Stimulated activated CD8-positive, alpha-beta memory T cell treated with anti-CD3 and anti-CD28 coated beads, Interleukin-2, amount 100 ng/mL, for 48 hours (primary cell): ENCODE measurements at places on chromosomes 4 and X.

GRCh38 chr4:99264927-99265326 lies 25.9 kb downstream of the ADH1A start:
- DNase-seq: no peak

DNA sequence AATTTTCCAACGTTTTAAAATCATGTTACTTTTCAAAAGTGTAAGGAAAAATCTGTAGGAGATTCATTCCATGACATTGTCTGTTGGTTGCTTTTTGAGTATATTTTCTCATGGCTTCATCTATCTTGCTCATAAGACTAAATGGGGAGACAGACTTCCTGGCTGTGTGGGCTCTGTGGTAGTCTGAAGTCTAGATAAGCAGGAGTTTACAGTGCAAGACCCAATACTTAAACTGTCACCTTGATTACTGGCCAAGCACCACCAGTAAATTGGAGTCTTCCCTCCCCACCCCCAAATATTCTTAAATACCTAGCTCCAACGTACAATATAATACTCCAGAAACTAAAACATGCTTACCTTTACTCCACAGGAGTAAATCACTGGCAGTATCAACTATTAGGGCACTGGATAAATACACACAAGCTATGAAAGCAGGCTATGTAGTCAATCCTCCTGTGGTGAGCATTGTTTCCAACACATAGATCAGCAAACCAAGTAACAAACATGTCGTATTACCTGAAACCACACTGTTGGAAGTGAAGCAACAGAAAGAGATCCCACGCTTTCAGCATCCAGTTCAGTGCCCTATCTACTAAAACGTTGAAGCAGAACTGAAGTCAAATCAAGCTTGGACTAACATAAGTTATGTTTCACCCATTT lies 6.2 kb downstream of the HNRNPD start:
- no peak for DNase-seq

DNA sequence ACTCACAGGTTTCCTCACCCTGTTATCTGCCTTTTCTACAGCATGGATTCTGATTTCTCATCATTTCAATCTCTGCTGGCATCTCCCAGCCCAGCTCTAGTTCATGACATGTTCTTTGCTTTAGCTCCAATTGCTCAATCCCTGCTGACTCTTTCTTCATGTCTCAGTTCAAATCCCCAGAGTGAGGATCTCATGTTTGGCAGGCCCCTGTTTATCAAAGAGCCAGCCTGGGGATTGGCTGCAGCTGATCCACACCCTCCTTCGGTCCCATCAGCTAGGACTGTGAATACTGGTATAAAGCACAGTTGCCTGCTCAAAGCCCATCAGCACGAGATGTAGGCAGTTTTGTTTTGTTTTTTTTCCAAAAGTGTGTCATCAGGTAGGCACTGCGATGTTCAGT lies 14.4 kb upstream of the CC2D2A start:
- no peak for DNase-seq

DNA sequence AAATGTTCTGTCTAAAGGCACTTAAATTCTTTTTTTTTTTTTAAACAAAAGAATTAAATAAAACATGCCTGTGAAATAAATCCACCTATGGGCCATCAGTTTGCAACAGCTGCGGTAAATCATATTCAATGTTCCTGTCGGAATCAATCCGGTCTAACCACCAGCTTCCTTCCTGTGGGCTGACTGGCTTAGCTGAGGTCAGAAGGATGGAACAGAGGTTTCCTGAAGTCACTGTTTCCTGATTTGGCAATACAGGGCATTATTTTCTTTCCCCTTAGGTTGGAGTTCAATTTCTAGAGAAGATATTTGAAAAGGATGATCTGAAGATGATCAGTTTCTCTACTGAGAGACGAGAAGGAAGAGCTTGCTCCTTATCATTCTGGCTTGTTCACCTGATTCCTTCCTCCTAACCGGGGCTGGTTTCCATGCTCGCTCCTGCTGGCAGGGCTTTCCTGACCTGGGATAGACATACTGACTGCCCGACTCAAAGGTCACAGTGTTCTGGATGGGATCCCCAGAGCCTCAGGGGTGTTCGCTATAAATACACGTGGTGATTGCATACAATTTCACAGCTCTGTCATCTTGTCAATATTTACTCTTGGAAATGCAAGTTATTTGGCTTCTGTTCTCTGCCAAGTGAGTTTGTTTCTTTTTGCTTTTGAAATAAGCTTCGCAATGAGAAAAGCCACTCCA lies 21.7 kb downstream of the PDLIM3 start:
- DNase-seq: no peak

DNA sequence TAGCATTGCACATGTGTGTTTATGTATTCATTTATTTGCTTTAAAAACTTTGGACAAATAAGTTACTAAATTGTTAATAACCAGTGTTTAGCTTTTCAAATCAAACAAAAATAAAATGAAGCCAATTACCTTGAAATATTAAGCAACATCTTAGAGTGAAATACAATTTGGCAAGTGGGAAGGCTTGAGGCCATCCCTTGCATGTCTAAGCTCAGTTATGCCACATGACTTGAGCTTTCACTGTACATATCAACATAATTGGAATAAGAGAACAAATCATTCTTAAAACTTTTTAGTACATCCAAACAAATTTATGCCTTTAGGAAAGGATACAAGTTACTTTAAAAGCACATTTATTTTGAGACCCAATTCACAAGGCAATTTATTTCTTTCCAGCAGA lies 640.6 kb downstream of the SPRY1 start:
- no peak for DNase-seq

DNA sequence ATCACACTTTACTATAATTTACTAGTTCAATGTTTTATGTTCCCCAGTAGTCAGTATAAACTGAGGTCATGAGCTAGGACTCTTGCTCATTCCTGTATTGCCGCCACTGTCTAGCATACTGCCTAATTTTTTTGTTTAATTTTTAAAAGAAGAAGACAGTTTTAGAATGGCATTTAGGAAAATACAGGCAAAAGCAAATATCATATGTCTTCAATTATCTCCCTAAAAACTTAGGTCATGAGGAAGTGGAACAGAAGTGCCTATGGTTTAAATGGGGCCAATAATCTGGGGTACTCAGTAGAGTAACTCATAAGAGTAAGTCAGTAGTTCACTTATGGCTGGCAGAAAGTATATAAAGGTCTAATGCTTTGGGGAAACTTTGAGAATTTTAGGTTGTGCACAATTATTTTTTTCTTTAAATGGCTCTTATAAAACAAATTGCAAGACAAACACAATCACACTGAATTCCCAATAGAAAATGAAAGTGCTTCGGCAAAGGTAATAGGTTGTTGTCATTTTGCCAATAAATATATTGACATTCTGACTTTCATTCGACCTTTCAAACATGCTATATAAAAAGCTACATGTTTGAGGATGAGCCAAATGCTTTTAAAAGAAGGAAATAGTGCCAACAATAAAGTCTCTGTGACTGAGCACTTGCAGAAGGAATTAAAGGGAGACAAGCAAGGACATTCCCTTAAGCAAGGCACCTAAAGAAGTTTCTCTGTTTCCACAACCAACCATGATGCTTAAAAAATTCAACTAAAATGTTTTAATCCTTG lies 390.1 kb downstream of the PDGFC start:
- DNase-seq: no peak

DNA sequence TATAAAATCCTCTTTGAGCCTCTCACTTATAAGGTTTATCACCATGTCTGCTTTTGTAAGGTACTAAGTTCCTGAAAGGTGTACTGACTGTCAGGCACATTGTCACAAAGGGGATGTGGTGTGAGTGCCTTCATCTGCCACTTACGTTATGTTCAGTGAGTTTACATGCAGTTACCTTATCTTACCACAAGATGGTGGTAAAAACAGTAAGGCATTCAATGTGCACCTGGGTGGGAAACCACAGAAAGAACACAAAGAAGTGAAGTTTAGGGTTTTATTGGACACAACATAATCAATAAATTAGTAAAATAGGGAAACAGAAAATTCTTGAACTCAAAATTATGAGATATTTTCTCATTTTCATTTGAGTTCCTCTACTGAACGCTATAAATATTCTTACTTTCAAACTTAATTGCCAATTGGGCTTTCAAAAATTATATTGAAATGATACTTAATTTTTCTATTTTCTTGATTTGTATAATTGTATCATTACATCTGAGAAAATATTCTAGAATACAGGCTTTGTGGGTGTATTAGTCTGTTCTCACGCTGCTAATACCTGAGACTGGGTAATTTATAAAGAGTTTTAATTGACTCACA lies 650.8 kb downstream of the PCDH7 start:
- no peak for DNase-seq

GRCh38 chrX:71621603-71622002 lies 3.3 kb upstream of the CXCR3 start:
- no peak for DNase-seq

GRCh38 chr4:98680806-98681205 lies 22.4 kb upstream of the TSPAN5 start:
- no peak for DNase-seq

DNA sequence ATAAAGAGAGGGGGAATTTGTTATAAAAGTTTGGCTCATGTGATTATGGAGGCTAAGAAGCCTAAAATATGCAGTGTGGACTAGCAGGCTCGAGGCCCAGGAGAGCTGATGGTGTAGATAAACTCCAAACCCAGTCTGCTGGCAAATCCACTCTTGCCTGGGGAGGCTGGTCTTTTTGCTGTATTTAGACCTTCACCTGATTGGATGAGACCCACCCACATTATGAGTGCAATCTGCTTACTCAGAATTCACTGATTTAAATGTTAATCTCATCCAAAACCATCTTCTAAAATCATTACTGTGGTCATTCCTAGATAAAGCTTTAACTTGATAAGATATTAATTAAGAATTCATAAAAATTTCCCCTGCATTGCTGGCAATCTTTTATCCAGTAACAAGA lies 473.2 kb downstream of the TMA16 start:
- no peak for DNase-seq

- DNase-seq: no peak
Observed at GRCh38 chr4:118086344-118086743, 52.1 kb downstream of the NDST3 start.

DNA sequence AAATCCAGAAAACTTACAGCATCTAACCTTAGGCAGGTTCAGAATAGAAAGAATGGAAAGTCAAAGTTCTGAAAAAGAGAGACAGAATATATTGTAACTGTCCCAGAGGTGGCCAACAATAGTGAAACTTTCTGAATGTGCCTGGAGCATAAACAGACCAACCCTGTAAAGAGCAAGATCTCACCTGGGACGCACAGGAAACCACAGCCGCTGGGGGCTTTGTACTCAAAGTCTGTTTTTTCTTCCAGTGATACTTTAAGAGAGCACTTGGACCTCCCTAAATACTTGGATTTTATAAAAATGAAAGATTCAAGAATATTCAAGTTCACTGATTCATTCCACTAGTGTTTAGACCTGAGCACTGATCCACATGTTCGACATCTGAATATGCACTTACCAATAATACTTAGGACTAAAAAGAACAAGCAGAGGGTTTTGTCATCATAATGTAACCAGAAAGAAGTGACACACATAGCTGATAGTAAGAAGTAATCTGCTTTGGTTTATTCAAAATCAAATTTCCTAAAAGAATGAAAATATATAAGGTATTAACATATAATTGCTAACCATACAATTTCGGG lies 35.3 kb downstream of the ARAP2 start:
- DNase-seq: no peak
